NCI-H1694 (cell line): ENCODE measurements at places on chromosomes 7 and 10.

DNA sequence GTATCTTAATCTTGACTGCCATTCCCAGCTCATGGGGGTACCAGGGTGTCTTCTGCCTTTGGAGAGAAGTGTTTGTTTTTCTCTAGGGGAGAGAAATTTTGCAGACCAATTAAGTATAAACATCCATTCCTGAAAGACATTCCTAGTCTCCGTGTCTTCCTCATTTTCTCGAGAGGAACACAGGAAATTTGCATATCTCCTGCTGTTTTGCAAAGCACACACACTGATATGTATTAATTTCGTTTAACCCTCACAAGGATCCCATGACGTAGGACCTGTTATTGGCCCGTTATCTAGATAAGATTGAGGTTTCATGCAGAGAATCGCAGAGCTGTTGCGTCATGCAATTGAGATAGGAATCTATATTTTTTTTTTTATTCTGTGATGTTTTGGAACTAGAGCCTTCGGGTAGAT lies 944 bp downstream of the RHBDD2 start:
- no peak for DNase-seq

GRCh38 chr10:107548301-107548700 lies 383.8 kb upstream of the SORCS1 start:
- DNase-seq = no peak

GRCh38 chr10:21523557-21524008 lies 1.9 kb downstream of the SKIDA1 start:
- peak; percentile 59 for DNase-seq

- DNase-seq = no peak
Measured at GRCh38 chr10:127886371-127887051, 6.2 kb downstream of the CLRN3 start.

DNA sequence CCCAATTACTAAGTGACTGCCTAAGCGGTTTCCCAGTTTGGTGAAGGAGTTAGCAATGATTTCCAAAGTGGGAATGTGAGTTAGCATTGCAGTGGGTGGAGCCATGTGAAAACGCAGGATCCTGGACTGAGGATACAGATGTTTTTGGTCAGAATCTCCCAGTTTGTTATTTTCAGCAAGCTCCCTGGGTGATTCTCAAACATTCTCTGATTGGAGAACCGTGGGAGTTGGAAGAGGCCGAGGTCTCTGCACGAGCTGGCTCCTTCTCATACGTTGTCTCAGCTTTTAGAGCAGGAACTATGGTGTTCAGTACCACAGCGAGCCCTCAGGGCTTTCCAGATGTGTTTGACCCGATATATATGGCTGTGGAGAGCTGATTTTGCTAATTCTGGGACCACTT lies 396.5 kb upstream of the NPVF start:
- no peak for DNase-seq

GRCh38 chr10:58157076-58157766 lies 110.5 kb downstream of the IPMK start:
- DNase-seq = no peak

GRCh38 chr7:94022550-94022949 lies 18.4 kb upstream of the BET1 start:
- no peak for DNase-seq

- no peak for DNase-seq
Measured at GRCh38 chr7:157384301-157384700, 47.5 kb downstream of the DNAJB6 start.

- no peak for DNase-seq
Measured at GRCh38 chr10:86522510-86522855, 891 bp upstream of the WAPL start.

DNA sequence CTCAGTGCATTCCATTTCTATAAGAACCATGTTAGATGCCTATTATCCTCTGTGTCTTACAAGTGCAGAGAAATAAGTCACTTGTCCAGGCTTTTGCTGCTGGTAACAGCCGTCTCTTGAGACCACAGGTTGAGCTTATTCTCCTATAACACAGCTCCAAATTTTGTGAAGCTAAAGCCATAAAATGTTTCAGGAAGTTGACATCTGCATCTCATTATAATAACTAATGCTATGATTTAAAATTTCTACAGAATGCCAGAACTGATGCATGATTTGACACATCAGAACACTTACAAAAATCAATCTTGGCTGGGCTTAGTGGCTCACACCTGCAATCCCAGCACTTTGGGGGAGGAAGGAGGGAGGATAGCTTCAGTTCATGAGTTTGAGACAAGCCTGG lies 986.9 kb downstream of the TYW1 start:
- DNase-seq = no peak

- no peak for DNase-seq
Measured at GRCh38 chr10:94443047-94443446, 40.7 kb downstream of the TBC1D12 start.

DNA sequence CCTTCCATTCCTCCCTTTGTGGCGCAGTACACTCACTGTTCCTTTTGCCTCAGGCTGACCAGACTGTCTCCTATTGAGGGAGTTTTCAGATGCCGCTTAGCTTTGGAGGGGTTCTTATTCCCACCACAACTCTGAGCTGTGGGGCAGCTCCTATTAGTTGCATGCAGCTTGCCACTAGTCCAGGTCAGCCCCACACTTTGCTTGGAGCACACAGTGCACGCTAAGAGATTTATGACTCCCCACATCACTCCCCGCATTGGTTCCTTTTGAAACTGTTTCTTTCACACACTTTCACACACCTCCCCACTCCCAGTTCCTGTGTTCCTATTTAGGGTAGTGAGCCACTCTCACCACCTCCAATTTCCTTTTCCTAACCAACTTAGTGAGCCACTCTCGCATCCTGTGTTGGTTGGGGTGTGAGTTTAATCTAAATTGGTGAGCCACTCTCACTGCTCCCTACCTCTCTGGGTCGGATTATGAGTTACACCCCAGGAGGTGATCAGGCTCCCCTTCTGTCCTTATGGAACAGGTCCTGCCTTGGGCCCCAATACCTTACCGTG lies 10.4 kb upstream of the ZNF485 start:
- no peak for DNase-seq

GRCh38 chr7:29798422-29798821 lies 7.9 kb upstream of the WIPF3 start:
- no peak for DNase-seq

- DNase-seq = no peak
Measured at GRCh38 chr7:157486007-157486755, 149.4 kb downstream of the DNAJB6 start.

GRCh38 chr7:3259711-3260400 lies 41.2 kb upstream of the SDK1 start:
- DNase-seq = no peak

DNA sequence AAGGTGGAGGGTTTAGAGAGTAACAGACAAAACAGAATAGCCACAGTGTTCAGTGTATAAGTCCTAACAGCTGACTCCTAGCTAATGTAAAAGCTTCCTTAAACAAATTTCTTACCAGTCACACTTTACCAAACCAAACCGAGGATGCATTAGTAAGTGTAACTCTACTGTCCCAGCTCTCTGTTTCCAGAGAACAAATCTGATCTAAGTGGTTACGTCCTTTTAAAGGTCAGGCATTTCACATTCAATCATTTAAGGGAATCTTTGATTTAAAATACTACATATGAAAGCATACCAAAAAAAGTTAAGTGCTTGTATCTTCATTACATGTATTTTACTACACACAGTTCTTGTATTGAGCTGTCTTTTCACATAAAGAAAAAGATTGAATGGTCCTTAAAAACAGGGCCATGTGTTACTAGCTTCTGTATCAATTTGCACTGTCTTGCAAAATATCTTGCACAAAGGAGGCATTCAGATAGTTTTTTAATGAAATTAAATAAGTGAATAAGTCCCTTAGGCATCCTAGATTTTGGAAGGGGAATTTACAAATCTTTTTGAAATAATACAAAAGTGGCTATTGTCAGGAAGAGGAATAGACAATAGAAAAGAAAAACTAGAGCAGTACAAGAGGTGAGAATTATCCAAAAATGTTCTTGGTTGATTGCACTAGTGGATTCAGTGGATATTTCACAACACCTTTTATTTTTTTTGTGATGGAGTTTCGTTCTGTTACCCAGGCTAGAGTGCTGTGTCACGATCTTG lies 58.4 kb upstream of the SPOCK2 start:
- DNase-seq = no peak

GRCh38 chr7:111711426-111712065 lies 149.3 kb upstream of the IMMP2L start:
- DNase-seq = no peak

- no peak for DNase-seq
Measured at GRCh38 chr10:62735464-62736167, 68.9 kb upstream of the ADO start.

DNA sequence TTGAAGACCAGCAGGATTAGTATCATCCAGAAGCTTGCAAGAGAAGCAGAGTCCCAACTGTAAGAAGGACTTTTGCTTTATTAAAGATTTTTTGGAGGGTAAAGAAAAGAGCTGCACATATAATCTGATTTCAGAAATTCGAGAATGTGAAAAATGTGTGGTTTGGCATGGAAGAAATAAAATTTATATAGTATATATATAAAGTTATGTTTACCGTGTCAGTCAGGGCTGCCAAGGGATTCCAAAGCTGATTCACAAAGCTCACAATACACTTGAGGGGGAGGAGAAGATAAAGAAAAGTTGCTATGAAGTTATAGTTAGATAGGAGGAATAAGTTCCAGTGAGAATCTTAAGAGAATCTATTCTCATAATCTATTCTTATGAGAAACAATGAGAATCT lies 231.8 kb upstream of the CACNA2D1 start:
- DNase-seq = no peak

DNA sequence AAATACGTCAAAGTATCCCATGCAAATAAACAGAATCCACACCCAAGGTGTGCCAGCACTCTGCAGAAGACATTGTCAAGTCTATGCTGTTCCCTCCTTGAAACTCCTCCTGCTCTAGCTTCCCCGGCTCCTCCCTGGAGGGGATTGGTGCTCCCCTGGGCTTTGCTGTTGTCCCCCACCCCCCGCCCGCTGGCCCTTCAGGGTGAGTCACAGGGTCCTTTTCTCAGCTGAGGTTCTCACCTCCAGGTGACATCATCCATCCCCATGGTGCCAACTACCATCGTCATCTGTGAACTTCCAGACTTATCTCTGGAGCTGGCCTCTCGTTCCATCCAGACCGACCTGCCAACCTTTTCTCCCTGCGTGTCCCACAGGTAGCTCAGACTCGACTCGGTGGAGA lies 77.0 kb downstream of the ITIH5 start:
- no peak for DNase-seq
